Sigmoid colon (tissue), 7 donors: ENCODE measurements at places on chromosomes 4 and X. TPM values are rescaled to one million over a fixed set of nuclear protein-coding genes. Genes with fewer than 3 reads are reported as not detected.
A peak's percentile ranks its signal among the peaks of the same experiment; 100 is the strongest.

SMR3B gene
- not detected for total RNA-seq

PDE6B gene
- total RNA-seq: 2.6 TPM

FRG2 gene
- total RNA-seq: not detected

C1QTNF7 gene
- total RNA-seq: 21.4 TPM

PABPC5 gene
- total RNA-seq: 4.7 TPM

ZNF630 gene
- total RNA-seq: 7.5 TPM

PPP2R2C gene
- 1.6 TPM for total RNA-seq

PNMA3 gene
- total RNA-seq: not detected

DNA sequence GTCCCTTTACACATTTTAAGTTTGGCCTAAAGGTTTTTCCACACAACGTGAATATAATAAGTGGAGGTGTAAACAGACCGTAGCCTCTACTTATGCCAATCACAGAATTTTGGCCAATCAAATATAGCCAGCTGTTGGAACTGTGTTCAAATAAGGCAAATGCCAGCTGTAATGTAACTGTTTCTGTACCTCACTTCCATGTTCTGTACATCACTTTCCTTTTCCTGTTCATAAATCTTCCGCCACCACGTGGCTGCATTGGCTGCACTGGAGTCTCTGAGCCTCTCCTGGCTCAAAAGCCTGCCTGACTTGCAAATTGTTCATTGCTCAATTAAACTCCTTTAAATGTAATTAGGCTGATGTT is 105.1 kb upstream of the SMIM31 start:
- no peaks in the 10 kb centered on the region for H3K27me3 ChIP-seq
- H3K4me1 ChIP-seq: no peaks in the 10 kb centered on the region
- no peak for DNase-seq
- H3K4me3 ChIP-seq: no peak overlapping the region

- no peak for DNase-seq
- H3K4me3 ChIP-seq: no peak overlapping the region
- H3K27ac ChIP-seq: no peak overlapping the region
- H3K27me3 ChIP-seq: no peaks in the 10 kb centered on the region
Measured at GRCh38 chr4:52989865-52990264, 127.7 kb downstream of the RASL11B start.

DNA sequence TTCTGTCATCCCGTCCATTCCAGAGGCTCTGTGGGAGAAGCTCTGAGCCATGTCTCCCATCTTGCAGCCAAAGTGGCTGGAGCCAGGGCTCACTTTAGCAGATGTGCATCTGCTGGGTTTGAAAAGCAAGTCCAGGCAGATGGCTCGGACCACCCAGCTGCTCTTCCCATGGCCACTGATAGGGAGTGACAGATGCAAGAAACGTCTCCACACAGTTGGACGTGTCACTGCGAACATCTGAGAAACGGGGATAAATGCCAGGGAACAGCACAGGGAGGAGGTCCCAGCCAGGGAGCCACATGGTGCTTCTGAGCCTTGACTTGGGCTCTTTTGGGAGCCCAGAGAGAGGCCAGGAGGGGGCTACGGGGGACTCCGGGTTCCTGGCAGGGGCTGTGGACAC is 242.3 kb downstream of the AFAP1 start:
- DNase-seq: no peak
- peaks cover 11% of the 10 kb centered on the region for H3K27me3 ChIP-seq
- no peak overlapping the region for H3K27ac ChIP-seq
- H3K36me3 ChIP-seq: no peaks in the 10 kb centered on the region
- no peaks in the 10 kb centered on the region for H3K4me1 ChIP-seq

- no peak overlapping the region for H3K27ac ChIP-seq
- no peaks in the 10 kb centered on the region for H3K36me3 ChIP-seq
- no peak for DNase-seq
- no peaks in the 10 kb centered on the region for H3K27me3 ChIP-seq
- no peaks in the 10 kb centered on the region for H3K4me1 ChIP-seq
- no peak overlapping the region for H3K4me3 ChIP-seq
Measured at GRCh38 chr4:36771411-36772153, 473.0 kb upstream of the NWD2 start.

- H3K4me3 ChIP-seq: no peak overlapping the region
- no peak overlapping the region for H3K27ac ChIP-seq
- DNase-seq: no peak
- H3K27me3 ChIP-seq: no peaks in the 10 kb centered on the region
- no peaks in the 10 kb centered on the region for H3K36me3 ChIP-seq
Measured at GRCh38 chr4:5200513-5200912, 149.2 kb downstream of the STK32B start.

DNA sequence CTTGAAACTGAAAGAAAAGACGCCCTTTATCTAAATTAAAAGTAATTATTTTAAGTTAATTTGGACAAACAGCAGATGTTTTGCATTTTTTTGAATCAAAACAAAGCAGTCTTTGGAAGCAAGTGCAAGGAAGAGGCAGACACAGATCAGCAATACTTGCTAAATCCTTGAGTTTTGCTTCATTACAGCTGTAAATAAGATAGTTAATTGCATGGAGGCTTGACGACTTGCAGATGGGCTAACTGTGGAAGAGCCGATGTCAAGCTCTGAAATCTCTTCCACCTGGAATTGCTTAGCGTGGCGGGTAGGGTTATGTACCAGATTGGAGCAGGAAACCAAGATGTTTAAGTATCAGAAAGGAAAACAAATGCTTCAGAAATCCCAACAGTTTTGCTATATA is 148.8 kb downstream of the POLA1 start:
- no peak overlapping the region for H3K4me3 ChIP-seq
- no peaks in the 10 kb centered on the region for H3K36me3 ChIP-seq
- no peak overlapping the region for H3K27ac ChIP-seq
- DNase-seq: no peak
- no peaks in the 10 kb centered on the region for H3K4me1 ChIP-seq

DNA sequence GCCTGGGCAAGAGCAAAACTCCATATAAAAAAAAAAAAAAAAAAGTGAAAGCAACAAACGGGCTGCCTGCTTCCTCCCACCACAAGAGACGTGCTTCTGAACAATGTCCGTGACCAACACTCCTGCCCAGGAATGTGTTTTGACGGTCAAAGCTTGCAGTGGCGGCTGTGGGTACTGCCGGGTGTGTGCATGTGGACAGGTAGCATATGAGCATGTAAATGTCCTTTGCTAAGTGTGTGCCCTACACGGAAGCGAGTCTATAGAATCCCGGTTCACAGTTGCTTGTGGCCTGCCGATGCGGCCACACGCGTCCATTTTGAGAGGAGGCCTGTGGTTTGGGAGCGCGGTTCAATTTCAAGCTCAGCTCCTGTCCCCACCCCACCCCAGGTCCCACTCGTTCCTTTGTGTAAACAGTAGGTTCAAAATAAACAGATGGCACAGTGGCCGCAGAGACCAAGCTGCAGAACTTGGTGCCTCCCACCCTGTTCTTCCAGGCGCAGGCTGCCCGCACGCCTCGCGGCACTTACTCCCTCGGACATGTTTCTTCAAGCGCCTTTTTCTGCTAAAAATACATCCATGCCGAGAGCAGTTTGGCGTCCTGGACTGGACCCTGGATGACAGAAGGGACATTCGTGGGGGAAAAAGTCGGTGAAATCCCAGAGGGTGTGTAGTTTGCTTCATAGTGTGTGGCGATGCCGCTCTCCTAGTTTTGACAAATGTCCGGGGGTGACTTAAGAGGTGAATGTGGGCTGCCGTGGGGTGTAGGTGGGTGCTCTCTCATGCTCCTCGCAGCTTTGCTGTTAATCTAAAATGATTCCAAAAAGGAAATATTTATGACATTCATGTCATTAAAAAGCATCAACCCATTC is 11.5 kb upstream of the NKX1-1 start:
- no peaks in the 10 kb centered on the region for H3K36me3 ChIP-seq
- H3K27ac ChIP-seq: no peak overlapping the region
- DNase-seq: peak; percentile 57
- peaks cover 94% of the 10 kb centered on the region for H3K27me3 ChIP-seq

DNA sequence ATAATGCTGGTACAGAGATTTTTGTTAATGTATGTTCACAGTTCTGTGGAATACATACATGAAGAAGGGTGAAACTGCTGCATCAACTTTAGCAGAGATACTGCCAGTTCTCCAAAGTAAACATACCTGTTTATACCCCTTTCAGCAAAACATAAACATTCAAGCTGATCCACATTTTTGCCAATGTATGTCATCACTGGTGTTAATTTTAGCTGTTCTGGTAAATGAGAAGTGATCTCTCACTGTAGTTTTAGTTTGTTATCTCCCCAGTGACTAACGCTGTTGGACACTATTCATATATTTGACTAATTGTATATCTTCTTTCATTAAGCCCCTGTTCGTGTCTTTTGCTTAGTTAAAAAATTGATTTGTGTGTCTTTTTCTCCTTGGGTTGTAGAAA is 82.0 kb downstream of the HAUS3 start:
- H3K27me3 ChIP-seq: no peaks in the 10 kb centered on the region
- H3K4me1 ChIP-seq: no peaks in the 10 kb centered on the region
- H3K36me3 ChIP-seq: no peaks in the 10 kb centered on the region
- DNase-seq: no peak
- H3K27ac ChIP-seq: no peak overlapping the region

GRCh38 chr4:74378573-74378972 is 13.6 kb downstream of the EREG start:
- no peak overlapping the region for H3K27ac ChIP-seq
- no peak for DNase-seq
- H3K36me3 ChIP-seq: no peaks in the 10 kb centered on the region
- H3K27me3 ChIP-seq: no peaks in the 10 kb centered on the region
- H3K4me1 ChIP-seq: no peaks in the 10 kb centered on the region

GRCh38 chr4:4960574-4960973 is 58.7 kb downstream of the CYTL1 start:
- no peaks in the 10 kb centered on the region for H3K27me3 ChIP-seq
- H3K36me3 ChIP-seq: no peaks in the 10 kb centered on the region
- no peak overlapping the region for H3K27ac ChIP-seq
- H3K4me1 ChIP-seq: no peaks in the 10 kb centered on the region
- H3K4me3 ChIP-seq: no peak overlapping the region

DNA sequence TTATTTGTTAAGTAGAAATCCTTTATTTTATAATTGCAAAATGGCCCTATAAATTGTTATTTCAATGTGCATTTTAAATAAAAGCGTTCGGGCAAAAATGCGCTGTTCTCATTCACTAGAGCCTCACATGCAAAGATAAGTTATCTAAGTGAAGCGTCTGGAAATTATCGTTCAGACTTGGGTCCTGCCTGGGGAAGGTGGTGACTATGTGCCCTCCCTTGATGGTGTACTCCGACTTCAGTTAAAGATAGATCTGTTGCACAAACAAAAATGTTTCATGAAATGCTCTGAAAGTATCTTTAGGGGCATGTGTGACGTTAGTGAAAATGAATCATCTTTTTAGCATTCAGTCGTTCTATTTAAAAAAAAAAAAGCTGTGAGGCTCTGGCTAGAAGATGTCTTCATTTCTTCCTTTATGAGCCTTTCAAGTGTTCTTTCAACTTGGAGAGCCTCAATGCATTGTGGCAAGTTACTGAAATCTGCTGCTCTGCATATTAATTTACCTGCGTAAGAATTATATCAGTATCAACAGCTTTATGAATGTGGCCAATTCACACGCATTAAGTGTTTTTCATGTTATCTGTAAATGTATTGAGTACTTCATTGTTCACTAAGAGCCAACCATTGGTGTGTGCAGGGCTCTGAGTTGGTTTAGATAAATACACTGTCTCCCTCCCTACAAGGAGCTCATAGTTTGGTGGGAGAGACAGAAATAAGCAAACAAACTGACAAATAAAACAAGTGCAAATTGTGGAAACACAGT is 83.0 kb downstream of the AFF1 start:
- H3K27ac ChIP-seq: peak overlapping the region; percentile 48
- no peaks in the 10 kb centered on the region for H3K36me3 ChIP-seq
- peaks cover 78% of the 10 kb centered on the region for H3K4me1 ChIP-seq
- no peak overlapping the region for H3K4me3 ChIP-seq
- DNase-seq: no peak

- H3K36me3 ChIP-seq: no peaks in the 10 kb centered on the region
- no peaks in the 10 kb centered on the region for H3K4me1 ChIP-seq
- no peak for DNase-seq
Measured at GRCh38 chr4:70505151-70505748, 13.1 kb upstream of the AMTN start.

DNA sequence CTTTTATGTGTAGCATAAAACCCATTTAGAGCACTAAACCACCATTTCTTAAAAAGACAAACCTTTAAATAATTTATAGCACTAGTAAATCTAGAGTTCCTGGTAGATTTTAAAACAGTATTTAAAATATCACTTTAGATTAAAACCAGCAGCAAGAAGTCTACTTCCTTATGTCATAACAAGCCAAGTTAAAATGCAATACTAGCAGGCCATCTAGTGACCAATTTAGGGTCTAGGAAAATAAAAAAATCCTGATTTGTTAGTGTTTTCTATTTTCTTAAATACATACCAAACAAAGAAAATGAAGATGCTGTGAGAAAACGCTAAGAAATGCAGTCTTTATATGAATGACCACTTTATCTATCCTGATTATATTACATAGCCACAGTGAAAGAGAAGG is 53.9 kb downstream of the PAPSS1 start:
- peak overlapping the region; percentile 54 for H3K27ac ChIP-seq
- no peak overlapping the region for H3K4me3 ChIP-seq
- H3K4me1 ChIP-seq: no peaks in the 10 kb centered on the region
- no peaks in the 10 kb centered on the region for H3K27me3 ChIP-seq

DNA sequence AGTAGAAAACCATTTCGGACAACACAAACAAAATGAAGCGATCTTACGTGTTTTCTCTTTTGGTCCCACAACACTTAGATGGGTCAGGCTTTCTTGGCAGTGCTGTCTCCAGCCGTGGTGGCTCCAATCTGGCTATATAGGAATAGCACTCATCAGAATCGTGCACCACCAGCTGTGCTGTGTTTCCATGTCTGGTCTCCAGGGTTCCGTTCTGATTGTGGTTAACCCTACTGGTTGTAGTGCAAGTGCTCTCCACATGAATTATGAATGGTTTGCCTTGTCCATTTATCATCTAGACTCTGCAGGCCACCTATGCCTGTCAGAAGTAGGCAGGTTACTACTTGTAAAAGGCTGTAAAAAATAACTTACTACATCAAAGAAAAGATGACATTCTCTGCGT is 536.3 kb downstream of the IQCM start:
- H3K4me3 ChIP-seq: no peak overlapping the region
- no peaks in the 10 kb centered on the region for H3K27me3 ChIP-seq
- no peaks in the 10 kb centered on the region for H3K36me3 ChIP-seq
- no peak overlapping the region for H3K27ac ChIP-seq
- DNase-seq: no peak
- no peaks in the 10 kb centered on the region for H3K4me1 ChIP-seq

DNA sequence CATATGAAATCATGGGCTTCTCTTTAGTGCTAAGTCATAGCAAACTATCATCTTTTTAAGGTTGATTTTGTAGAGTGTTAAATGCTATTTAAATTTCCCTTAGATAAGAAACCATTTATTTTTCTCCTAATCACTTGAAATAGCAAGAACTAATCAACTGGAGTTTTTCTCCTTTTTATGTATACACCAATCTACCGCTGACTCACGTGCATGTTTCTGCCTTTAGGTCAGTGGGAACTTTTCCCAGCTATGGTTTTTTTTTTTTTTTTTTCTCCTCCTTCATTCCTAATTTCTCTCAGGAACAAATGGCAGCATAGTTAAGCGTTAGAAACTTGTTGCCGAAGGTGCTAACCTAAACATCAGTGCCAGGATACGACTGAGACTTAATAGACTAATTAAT is 176.4 kb downstream of the BMPR1B start:
- H3K4me3 ChIP-seq: no peak overlapping the region
- no peaks in the 10 kb centered on the region for H3K36me3 ChIP-seq
- no peaks in the 10 kb centered on the region for H3K4me1 ChIP-seq
- no peaks in the 10 kb centered on the region for H3K27me3 ChIP-seq
- H3K27ac ChIP-seq: no peak overlapping the region

GRCh38 chr4:123438031-123438430 is 41.4 kb downstream of the SPRY1 start:
- no peaks in the 10 kb centered on the region for H3K27me3 ChIP-seq
- no peak for DNase-seq
- H3K27ac ChIP-seq: no peak overlapping the region
- H3K4me3 ChIP-seq: no peak overlapping the region
- no peaks in the 10 kb centered on the region for H3K36me3 ChIP-seq
- H3K4me1 ChIP-seq: no peaks in the 10 kb centered on the region
